ENCODE measurements at places on chromosomes 11 and 22.

DNA sequence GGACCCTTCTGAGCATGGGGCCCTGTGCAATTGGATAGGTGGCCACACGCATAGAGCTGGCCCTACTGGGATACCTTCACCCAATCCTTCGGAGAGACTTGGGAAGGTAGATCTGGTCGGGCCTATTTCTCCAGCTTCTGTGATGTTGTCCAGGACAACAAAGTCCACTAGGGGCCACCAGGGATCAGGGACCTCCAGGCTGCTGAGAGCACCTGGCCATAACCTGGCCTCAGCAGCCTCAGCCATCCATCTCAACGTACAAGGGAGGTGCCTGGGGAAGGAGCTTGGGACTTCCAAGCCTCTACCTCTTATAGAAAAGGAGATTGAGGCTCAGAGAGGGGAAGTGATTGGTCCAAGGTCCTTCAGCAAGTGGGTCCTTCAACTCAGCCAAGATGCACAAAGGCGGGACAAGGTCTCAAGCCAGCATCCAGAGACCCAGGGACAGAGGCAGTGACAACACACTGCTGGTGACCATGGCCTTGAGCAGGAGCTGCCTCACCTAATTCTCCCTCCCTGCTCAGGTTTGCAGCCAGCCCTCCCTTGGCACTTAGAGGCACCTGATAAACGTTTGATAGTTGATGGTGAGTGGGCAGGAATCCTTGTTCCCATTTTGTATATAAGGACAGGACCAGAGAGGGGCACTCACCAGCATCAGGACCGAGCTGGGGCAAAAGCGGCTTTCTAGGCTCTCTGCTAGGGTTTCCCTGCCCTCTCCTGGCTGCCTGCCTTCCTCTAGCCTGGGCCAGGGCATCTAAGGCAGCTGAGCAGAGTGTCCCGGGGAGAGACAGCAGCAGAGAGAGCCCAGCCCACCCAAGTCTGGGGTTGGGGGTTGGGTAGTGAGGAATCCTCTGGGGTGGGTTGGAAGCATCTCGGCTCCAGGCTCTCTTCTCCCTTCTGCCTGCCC is 4.5 kb downstream of the RAC2 start:
- DNase-seq = peak; percentile 19

- no peak for DNase-seq
These were observed 100.3 kb downstream of the CCDC83 start for GRCh38 chr11:85955531-85955930.

GRCh38 chr11:128714123-128714522 is 20.3 kb downstream of the FLI1 start:
- no peak for DNase-seq

DNA sequence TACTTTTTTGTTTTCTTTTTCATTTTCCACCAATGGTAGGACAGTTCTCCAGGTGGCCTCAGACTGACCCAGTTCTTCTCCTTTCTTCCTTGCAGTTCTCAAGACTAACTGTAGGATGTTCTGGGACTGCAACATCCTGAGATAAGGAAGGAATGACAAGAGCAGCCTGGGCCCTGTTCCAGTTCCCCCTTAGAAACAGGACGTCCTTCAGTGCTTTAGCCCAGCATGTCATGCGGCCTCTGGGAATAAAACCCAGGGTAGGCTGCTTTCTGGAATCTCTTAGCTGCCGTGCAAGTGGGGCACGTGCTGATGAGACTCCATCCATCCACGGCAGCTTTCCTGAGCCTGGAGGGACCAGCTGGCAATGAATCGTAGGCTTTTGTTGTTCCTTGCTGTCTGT is 24.0 kb upstream of the CADM1 start:
- peak; percentile 68 for DNase-seq

DNA sequence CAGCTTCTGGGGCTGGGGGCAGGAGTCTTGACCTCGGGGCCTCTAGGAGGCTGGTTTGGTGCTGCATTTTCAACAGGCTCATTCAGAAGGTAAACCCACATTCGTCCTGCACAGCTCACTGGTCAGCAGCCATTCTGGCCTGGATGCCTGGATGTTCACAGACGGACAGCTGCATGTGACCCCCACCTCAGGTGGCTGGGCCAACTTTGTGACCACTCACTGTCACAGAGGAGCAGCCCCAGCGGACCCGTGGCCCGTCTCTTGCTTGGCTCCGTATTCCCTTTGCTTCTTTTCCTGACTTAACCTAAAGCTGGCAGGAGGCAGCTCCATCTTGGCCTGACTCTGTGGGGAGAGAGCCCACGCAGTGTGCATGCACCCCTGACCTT is 8.2 kb downstream of the DGCR8 start:
- DNase-seq = no peak

- no peak for DNase-seq
These were observed 2.3 kb upstream of the XKR3 start for GRCh38 chr22:16827506-16827905.

- no peak for DNase-seq
These were observed 18.5 kb downstream of the KRTAP5-5 start for GRCh38 chr11:1647901-1648652.

DNA sequence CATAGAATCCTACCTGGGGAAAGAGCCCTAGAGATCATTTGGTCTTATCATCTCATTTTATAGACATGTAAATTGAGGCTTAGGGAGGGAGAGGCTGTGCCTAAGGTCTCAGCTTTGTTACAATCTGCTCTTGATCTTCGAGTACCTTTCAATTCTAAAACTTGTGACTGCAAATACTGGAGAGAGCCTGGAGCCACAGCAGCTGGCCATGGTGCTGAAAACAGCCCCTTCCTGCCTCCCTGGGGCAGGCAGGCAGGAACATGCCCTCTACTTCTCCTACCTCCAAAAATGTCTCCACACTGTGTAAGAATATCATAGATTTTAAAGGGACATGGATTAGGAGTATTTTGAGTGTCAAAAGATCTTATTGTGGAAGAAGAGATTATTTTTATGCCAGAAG is 52.2 kb downstream of the C22orf42 start:
- DNase-seq = no peak

- peak; percentile 74 for DNase-seq
These were observed 15.7 kb upstream of the CCDC179 start for GRCh38 chr11:22875869-22876473.

DNA sequence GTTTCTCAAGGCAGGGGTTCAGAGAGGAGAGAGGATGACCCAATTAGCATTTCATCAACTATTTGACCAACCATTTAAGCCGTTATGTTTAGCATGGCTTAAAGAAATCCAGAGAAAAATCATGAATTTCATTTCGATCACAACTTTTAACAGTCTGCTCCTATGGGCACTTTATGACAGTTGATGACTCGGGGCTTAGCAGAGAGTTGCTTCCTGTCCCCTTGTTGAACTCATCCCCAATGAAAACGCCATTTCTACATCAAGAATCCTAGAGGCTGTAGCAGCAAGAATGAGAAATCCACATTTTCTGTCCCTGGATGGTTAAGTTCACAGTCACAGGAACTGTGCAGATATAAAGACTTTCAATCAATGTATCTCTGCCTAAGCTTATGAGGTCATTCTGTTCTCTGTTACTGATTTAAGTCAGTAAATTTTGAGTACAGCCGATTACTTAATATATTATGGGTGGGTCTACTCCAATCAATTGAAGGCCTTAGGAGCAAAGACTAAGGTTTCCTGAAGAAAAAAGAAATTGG is 81.1 kb downstream of the BDNF start:
- DNase-seq = no peak

DNA sequence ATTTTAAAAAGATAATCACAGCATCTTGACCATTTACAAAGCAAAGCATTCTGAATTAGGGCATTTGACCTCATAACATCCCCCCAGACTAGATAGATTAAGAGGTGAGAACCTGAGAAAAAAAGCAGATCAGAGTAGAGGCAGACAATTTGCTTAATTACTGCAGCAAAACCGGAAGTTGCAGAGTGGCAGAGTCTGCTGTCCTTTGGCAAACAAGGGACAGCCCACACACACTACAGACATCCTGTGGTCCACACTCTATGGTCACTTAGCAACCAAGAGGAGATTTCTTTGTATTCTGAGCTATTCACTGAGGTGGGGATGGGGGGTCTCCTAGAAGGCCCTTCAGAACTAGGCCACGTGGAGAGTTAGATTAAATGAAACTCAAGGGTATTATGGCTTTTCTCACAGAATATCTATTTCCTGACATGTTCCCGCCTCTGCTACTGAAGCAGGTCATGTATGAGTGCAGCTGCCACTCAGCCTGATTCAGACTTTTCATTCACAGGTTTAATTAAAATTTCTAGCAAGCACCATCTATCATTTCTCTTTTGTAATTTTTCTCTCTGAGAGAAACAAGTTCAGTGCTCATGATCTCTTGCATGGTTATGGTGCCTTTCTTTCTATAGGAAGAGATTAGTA is 48.5 kb downstream of the SVIP start:
- no peak for DNase-seq

Measured in right cardiac atrium (tissue), 5 donors.